ENCODE measurements at places on chromosomes 6 and 20.

GRCh38 chr6:111759836-111760785, 113.1 kb downstream of the FYN start:
- DNase-seq, result no peak

GRCh38 chr20:58140787-58141425, 87.5 kb downstream of the ANKRD60 start:
- DNase-seq, result no peak

GRCh38 chr20:25553819-25554296, 31.5 kb downstream of the NINL start:
- no peak for DNase-seq

DNA sequence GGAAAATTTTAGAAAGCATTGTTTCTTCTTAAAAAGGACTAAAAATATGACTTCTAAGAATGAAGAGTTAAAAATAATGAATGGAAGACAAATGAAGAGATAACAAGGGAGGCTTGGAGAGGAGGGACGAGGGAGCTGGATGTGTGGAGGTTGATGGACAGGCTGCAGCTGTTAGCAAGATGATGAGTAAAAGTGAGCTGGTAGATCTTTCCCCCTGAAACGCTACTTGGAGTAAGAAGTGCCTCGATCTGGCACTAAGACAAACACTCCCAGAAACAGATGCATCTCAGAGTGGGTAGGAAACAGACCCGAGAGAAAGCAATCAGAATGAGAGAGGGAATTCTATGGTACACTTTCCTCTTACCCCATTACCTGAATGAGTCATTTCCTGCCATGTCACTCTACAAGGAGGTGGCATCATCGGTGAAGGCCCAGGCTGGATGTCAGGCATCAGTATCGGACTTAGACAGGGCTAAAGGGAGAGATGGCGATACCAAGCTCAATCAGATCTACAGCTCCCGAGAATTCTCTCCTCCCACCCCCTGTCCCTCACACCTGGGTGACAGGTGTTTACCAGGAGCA, 154.1 kb upstream of the BMP2 start:
- DNase-seq, result no peak

GRCh38 chr20:20967564-20968184, 138.5 kb downstream of the LINC00237 start:
- no peak for DNase-seq

DNA sequence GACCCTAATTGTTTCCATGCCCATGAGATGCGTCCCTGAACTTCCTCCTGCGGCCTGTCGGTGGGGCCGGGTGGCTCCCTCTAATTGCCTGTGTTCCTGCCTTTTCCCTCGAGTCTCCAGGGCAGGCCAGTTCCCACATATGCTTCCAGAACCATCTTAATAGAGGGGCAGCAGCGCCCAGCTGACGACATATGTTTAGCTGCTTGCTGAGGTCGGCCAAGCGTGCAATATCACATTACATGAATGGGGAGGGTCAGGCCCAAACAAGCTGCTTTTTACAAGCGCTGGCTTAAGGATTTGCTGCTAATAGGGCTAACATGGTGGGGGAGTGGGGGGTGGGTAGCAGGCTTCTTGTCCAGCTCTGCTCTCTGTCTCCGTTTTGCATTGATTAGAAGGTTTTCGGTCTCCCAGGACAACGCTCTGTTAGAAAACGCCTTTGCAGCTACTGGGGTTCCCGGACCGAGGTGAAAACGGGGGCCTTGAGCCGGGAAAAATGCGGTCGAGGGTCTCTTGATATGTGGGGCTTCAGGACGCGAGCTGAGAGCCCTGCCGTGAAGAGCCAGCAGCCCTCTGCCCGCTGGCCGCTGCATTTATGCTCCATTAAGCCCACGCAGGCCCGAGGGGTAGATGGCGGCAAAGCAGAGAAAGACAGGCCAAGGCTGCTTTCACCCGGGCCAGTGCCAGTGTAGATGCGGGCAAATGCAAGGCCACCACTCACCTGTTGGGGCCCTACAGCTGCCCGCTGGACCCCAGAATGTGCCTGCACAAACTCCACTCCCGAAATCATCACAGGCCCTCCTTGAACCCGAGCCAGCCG, 308.5 kb downstream of the BMP7 start:
- DNase-seq, result no peak

- DNase-seq, result no peak
Observed at GRCh38 chr6:24908650-24909035, 27.1 kb downstream of the RIPOR2 start.

DNA sequence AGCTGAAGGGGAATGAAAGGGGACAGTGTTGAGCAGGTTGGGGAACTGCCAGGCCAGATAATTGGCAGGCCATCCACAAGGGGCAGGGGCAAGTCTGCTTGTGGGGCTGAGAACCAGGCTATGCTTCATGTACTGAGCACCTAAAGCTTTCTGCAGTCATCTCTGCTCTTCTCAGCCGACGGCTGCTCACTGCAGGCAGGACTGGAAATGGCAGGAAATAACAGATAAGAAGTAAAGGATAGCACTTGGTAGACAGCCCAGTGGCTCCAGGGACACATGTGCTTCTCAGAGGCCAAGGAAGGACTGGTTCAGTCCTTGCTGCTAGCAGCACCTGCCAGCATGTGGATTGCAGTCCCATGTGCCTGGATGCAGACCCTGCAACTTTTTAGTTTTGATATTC, 89.8 kb downstream of the CD164 start:
- DNase-seq, result no peak

- no peak for DNase-seq
Observed at GRCh38 chr6:38323216-38323615, 316.5 kb downstream of the BTBD9 start.

- DNase-seq, result no peak
Observed at GRCh38 chr6:137876547-137876946, 9.5 kb downstream of the TNFAIP3 start.

DNA sequence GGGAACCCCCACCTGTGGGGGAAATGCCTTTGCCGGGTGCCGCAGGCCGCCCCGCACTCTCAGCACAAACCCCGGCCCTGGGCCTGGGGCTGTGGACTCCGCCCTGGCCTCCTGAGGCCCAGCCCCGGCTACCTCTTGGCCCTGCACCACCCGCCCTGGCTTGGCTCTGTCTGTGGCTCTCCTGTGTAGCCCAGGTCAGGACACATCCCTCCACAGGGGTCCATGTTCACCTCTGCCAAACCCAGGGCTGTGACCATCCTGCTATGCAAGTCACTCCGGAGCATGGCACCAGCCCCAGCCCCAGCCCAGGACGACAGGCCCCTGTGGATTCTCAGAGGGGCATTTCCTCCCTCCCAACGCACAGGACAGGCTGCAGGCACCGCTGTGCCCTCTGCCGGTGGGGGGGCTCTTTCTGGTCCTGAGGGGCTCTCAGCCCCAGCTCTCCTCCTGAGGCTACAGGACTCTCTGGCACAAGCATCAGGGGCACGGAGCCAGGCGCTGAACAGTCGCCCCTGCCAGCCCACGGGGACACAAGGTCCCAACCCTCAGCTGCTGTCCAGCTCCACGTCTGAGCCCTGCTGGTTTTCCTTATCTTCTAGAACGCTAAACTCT, 45.7 kb downstream of the TAF4 start:
- no peak for DNase-seq

DNA sequence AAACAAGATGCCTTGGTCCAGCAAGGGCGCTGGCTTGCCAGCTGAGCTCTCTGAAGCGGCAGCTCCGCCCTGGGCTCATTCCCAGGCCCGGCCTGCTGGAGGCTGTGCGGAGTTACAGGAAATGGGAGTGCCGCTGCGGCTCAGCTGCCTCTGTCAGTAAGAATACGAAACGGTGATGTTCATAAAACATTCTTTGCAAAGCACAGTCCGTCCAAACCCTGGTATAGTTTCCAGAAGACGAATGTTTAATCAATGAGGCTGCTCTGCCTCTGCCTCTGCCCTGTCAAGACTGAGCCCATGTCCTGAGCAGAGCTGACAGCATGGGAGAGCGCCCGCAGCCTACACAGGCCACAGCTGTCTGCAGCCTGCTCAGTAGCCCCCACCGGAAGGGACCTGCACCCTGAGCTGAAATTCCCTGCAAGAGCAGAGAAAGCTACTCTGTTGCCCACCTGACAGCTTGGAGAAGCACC, 153.3 kb upstream of the SNX9 start:
- DNase-seq, result no peak

GRCh38 chr6:162726947-162727321, 632 bp downstream of the PRKN start:
- no peak for DNase-seq

DNA sequence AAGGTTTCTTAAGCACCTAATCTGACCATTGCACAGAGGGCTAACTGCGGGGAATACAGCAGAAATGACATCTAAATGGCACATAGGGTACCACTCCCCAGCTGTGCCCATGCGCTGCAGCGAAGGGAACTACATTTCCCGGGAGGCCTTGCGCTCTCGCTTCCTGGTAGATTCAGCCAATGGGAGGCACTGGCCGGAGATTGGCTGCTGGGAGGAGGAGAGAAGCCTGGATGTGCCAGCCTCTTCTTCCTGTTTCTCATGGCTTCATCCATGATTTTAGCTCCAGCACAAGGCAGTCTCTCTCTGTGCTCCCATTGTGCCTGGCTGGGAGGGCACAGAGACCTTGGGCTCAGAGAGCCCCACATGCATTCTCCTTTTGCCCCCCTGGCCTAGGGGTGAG, 101.7 kb upstream of the FOXA2 start:
- DNase-seq, result no peak

GRCh38 chr6:26122005-26122388, 34.8 kb downstream of the HFE start:
- no peak for DNase-seq

All from stimulated activated CD8-positive, alpha-beta memory T cell treated with anti-CD3 and anti-CD28 coated beads, Interleukin-15, amount 100 ng/mL, for 24 hours (primary cell).